ENCODE measurements at places on chromosomes 3 and 15.

- no peak for DNase-seq
Measured at GRCh38 chr15:57495041-57495440, 96.7 kb upstream of the MYZAP start.

- no peak for DNase-seq
Measured at GRCh38 chr3:125024817-125025216, 31.0 kb downstream of the HEG1 start.

DNA sequence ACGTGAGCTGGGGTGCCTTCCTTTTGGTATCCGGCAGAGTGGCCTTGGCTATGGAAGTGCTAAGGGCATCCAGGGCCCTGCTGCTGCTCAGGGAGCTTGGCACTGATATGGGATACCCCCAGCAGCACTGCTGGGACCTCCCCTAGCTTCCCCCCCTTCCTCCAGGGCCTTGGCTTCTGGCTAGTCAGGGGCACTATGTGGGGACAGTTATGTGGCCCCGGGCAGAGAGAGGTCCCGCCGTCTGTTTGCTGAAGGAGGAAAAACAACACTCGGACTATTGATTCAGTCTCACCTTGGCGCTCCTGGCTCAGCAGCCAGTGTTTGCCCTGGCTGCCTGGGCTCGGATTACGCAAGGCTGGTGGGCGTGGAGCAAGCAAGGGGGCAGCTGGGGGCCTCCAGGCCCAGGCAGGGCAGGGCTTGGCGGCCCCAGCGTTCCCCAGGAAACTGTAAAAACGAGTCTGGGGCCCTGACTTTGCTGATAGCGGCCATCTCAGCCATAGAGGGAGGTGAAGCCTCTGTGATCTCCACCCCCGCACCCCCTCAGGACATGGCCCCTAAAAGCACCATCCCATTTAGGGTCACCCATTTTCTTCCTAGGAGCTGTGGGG, 5.7 kb downstream of the FURIN start:
- DNase-seq: no peak

DNA sequence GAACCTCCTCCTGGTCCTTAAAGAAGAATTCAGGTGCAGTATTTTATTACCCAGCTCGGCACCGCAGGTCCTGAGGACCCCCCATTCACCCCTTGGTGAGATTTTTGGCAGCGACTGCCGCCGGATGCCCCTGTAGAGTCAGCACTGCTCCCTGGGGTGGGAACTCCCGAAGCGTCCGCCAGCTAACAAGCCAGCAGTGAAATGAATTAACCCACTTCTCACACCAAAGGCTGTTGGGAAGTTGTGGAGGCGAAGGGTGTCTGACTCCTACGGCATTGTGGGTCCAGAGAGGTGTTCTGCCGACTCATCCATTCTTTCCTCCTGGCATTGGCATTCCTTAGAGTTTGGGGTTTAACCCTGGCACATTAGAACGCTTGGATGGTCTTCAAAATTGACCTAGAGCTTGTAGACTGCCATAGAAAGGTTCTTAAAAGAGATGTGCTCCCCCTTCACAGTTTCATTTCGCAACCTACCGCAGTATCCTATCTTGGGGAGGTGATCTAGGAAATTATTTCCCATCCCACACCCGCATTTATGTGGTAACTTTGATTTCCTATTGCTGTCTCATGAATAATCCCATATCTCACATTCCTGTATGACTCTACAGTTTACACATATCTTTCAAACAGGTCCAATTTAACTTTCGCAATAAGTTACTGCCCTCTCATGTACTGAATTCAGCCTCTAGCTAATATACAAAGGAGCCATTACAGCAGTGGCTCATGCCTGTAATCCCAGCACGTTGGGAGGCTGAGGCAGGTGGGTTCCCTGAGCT, 879 bp upstream of the EIF5A2 start:
- no peak for DNase-seq

DNA sequence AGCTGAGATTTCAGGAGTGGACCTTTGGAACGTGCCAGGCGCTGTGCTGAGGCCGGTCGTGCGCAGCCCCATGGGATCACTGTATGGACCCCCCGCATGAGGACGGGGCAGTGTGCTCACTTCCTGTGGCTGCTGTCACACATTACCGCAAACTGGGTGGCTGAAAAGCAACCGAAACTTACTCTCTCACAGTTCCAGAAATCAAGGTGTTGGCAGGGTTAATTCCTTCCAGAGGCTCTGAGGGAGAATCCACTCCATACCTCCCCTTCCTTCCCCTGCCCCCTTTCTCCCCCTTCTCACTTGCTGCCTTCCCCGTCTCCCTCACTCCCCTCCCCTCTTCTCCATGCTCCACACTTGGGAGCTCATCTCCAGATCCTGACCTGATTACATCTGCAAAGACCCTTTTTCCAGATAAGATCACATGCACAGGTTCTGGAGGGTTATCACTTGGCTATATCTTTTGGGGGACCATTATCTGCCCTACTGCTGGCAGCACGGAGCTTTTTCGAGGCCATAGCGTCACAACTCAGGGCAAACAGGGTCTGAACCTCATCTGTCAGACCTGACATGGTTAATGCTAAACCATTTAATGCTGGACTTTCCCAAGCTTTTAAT, 41.2 kb downstream of the KLF13 start:
- DNase-seq: no peak

- no peak for DNase-seq
Measured at GRCh38 chr3:146280864-146281263, 30.0 kb upstream of the PLSCR4 start.

- no peak for DNase-seq
Measured at GRCh38 chr3:74129056-74129455, 485.4 kb downstream of the CNTN3 start.

- no peak for DNase-seq
Measured at GRCh38 chr3:178267158-178267844, 268.9 kb upstream of the KCNMB2 start.

DNA sequence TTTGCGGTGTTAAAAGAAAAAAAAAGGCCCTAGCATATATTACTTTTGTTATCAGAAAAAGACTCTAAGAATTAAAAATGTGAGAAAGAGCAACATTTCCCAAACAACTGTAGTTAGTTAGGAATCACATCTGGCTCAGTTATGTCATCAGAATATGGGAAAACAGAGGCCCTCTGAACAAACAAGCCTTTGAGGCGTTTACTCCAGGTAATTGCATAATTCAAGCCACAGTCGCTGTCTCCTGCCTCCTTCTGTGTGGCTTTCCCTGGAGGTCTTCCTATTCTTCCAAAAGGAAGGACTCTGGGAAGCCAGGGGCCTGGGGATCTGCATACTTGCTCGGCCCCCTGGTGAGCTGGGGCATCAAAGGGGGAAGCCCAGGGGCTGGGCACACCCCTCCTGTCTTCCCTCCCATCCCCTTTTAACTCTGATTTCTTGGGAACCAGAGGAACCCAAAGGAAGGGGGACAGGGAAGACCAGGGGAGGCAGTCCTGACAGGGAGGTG, 3.7 kb upstream of the FAM107A start:
- no peak for DNase-seq

- no peak for DNase-seq
Measured at GRCh38 chr15:47516558-47516957, 200.7 kb upstream of the SEMA6D start.

DNA sequence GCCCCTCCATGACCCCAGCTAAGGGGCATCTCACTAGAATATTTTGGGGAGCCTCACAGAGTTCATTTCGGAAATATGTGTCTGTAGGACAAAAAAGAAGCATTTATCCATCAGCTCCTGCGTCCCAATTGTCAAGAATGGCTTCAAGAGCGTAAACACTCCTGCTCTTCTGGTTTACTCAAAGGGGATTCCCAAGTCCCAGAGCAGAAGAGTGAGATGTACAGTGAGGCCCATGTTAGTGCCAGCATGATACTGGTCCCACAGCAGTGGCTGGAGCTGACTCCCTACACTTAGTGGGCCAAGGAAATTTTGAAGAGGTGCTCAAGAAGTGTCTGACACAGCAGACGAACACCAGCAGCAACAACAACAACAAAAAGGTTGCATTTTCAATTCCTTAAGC, 34.9 kb upstream of the ARL8B start:
- no peak for DNase-seq

GRCh38 chr3:159731254-159731653, 257.4 kb upstream of the IL12A start:
- DNase-seq: no peak
